ENCODE measurements at places on chromosomes 6 and 20.

GRCh38 chr20:13212750-13213149 lies 8.3 kb upstream of the ISM1 start:
- no peak for DNase-seq

DNA sequence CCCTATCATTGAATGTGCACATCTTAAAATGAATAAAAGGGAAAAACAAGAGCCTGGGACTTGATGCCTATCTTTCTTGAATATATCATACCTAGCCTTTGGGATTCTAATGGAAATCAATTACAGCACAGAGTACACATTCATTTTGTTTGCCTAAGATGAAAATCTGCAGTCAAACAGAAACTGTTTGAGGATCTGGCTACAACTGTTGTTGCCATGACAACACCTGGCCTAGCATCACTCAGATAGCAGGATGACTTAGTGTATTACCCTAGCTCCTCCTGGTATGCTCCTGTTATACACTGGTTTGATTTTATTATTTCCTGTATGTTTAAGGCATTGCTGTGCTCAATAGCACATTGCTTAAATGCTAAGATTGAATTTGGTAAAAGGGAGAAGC lies 71.5 kb upstream of the LAMP5 start:
- DNase-seq = no peak

- DNase-seq = no peak
These were observed 7.8 kb upstream of the E2F1 start for GRCh38 chr20:33693741-33694638.

- no peak for DNase-seq
These were observed 126.0 kb downstream of the SCML4 start for GRCh38 chr6:107698146-107698545.

- no peak for DNase-seq
These were observed 193.2 kb upstream of the SALL4 start for GRCh38 chr20:51995551-51995951.

DNA sequence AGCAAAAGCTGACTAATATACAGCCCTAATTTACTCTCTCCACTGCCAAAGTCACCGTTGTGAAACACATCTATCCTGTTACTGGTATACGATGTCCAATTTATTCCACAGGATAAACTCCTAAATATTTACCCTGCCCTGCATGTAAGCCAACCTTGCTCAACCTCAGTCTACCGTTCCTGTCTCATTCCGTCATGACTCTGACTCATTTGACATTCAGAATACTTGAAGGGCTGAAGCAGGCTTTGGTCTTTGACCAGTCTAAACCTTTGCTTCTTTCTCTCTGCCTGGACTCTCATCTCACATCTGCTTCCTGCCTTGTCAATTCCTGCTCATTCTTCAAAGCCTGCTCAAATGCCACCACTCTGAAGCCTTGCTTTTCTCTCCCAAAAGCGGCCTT lies 157.5 kb downstream of the SCP2D1 start:
- DNase-seq = no peak

DNA sequence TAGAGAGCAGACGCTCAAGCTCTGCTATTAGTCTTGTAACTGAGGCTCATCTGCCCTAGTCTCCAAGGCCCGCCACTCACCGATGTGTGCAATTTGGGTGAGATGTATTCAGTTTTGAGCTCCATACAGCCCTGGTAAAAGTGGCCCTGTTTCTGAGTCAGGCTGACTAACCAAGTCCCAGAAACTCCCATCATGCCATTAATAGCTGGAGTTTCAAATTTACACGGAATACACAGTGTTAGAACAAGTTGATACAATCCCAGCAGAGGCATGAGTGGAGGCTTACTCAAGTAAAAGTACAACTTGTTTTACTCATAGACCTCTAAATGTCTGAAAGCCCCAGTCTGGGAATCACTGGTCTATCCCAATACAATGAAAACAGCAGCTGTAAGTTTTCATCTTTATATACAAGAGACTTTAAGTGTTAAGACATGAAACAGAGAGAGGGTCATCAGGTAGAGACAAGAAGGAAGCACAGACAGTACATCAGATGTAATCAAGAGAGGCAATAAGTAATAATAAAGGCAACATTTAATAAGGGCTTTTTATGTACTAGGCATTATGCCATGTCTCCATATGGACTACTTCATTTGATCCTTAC lies 42.4 kb downstream of the RTN4IP1 start:
- DNase-seq = no peak

Measured in bone marrow (tissue), 2 donors.